ENCODE measurements at places on chromosomes 3 and 15.

DNA sequence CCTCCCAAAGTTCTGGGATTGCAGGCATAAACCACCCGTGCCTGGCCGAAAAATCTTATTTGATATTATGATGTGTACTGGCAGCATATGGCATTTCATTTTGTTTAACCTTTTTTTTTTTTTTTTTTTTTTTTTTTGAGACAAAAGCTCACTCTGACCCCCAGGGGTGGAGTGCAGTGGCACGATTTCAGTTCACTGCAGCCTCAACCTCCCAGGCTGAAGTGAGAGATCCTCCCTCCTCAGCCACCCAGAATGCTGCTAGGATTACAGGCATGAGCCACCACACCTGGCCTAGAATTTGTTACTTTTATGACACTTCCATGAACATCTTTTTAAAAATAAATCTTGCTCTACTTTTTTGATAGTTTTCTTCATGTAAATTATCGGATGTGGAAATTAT is 12.0 kb downstream of the TERB2 start:
- no peak for DNase-seq

- DNase-seq: no peak
Measured at GRCh38 chr3:45904931-45905330, 18.6 kb downstream of the CCR9 start.

DNA sequence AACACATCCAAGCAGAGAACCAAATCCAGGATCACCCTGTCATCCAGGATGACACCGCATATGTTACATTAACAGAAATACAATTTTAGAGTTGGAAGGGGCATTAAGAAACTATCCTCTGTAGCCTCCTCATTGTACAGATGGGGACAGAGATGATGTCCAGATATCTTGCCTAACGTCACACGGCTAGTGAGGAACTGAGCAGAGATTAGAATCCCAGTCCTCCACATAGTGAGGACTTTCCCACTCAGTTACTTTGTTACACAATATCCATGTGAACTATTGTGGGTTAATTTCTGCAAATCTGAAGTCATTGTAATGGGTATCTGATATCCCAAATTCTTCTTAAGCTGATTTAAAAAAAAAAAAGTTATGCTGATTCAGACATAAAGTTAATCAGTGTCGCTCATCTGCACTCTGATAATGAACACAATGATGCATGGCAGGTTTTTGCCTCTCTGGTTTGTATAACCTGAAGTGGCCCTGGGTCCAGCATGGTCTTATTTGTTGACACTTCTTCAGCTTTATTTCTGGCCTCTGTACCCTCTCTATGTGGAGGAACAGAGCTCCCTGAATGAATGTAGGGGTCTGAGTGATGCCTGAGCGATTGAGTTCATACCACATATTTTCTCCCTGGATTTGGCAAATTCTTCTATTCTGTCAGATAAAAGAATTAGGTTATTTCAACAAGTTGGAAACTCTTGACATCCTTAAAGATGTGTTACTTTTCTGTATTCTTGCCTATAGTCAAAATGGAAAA is 76.0 kb upstream of the LIMD1 start:
- DNase-seq: no peak

GRCh38 chr15:43246261-43246774 is 20.4 kb downstream of the TGM5 start:
- no peak for DNase-seq

GRCh38 chr15:50049871-50050270 is 69.2 kb downstream of the ATP8B4 start:
- DNase-seq: no peak

DNA sequence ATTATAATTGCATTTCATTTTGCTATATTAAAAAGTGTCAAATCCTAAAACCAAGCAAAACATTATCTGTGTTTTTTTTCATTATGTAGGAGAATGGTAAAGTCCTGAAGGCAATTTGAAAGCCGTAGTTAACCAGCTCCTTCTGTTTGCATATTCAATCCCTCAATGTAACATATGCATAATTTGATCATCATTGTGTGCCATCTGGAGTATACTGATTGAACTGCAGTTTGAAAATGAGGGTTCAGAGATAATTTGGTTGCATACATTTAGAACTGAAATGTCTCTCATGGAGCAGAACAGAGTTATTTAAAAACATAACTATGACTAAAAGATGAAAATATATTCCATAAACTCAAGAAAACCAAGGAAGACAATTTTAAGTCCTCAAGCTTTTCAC is 518.6 kb downstream of the GBE1 start:
- DNase-seq: no peak

GRCh38 chr3:67083277-67083676 is 85.2 kb downstream of the KBTBD8 start:
- DNase-seq: no peak

DNA sequence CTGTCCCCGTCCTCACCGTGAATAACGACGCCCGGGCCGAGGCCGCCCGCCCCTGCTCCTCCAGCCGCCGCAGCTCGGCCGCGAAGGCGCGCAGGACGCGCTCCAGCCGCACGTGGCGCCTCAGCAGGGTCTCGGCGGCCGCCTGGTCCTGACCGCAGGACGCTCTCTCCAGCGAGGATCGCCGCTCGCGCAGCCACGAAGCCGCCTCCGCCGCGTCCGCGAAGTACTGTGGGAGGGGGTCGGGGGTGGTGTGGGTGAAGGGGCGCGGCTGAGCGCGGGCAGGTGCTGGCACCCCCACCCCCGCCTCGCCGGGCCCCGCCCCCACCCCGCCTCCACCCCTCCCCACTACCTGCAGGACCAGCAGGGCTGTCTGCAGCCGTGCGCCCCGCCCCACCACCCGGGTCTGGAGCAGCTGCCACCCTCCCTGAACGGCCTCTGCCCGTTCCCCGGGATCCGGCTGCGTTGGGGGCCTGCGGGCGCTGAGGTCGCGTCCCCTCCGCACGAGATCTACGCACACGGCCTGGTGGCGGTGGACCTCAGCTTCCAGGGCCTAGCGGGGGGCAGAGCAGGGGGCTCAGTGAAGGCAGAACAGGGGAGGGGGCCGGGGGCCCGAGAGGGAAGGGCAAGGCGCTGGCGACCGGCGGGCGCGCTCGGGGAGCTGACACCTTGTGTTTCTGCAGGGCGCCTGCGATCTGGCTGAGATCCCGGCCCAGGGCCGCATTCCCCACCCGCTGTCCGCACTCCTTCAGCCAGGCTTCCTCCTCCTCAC is 11.7 kb downstream of the SPTBN5 start:
- DNase-seq: no peak

DNA sequence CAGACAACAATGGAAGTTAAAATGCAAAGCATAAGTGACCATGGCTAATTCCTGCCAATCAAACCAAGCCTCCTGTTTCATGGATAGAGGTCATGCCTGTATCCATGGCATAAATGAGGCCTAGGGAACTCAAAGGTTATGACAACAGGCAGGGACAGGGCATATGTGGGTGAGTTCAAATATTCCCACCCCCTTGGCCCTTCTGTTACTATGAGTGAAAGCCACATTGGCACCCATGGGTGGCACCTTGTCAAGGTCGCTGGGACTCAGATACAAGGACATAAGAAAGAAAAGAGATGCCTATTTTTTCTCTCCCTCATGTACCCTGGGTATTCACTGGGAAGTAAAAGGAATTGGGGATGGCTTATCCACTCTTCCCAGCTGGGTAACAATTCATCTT is 25.3 kb upstream of the TMEM45A start:
- no peak for DNase-seq

GRCh38 chr15:68818769-68819494 is 1.8 kb downstream of the ANP32A start:
- DNase-seq: peak; percentile 56

- no peak for DNase-seq
Measured at GRCh38 chr15:39609166-39609916, 28.5 kb downstream of the THBS1 start.

- no peak for DNase-seq
Measured at GRCh38 chr3:62125380-62125779, 248.0 kb downstream of the FEZF2 start.

- no peak for DNase-seq
Measured at GRCh38 chr3:194330579-194330978, 20.5 kb downstream of the CPN2 start.

DNA sequence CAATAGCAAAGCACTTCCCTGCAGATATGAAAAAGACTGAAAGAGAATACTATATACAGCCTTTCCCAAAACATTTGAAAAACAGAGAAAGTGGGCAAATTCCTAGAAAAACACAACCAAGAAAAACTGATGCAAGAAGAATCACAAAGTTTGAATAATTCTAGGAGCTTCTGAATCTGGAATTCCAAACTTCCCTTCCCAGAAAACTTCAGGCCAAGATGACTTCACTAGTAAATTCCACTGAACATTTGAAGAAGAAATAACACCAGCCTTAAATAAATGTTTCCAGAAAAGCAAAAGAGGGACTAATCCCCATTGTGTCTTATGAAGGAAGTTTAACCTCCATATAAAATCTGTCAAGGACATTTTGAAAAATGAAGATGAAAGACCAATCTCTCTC is 15.8 kb upstream of the NSMCE3 start:
- no peak for DNase-seq

DNA sequence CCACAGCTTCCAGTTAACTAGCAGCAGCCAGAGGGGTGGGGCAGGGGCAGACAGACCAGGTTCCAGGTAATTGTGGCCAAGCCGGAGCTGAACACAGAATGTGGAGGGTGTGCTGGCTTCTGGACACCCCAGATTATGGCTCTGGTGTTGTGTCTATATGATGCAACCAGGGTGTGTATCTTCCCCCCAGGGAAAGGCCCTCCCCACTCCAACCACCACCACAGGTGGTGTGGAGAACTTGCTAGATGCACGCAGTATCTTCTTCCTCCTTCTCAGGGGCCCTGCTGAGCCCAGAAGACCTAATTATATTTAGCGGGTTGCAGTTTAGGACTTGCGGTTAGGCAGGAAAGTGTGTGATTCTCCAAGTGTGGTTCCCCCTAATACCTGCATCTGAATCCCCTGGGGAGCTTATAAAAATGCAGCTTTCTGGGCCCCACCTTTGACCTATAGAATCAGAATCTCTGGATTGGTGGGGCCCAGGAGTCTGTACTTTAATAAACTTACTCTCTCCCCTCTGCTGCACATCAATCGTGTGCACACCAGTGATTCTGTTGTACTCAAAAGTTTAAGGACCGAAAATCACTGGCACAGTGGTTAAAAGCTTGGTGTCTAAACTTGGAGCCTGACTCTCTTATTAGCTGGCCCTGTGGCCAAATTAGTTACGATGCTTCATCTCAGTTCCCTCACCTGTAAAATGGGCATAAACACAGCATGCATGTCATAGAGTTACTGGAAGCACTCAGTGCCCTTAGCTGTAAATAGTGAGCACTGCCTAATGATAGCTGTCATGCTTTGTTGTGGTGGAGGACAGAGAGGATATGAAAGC is 379.1 kb upstream of the PROK2 start:
- no peak for DNase-seq

DNA sequence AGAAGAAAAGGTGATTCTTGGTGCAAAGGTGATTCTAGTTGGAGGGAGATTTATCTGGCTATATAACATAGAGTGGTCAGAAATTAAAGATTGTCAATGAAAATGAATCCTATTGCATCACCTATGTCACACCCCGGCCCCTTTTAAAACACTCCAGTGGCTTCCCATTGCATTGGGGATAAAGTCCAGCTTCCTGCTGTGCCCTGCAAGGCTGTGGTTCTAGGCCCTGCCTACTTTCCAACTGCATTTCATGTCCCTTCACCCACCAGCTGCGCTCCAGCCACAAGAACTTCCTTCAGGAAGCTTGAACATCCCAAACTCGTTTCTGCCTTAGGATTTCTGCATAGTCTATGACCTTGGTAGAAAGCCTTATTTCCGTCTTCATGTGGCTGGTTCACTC is 118.7 kb upstream of the UMPS start:
- DNase-seq: no peak

DNA sequence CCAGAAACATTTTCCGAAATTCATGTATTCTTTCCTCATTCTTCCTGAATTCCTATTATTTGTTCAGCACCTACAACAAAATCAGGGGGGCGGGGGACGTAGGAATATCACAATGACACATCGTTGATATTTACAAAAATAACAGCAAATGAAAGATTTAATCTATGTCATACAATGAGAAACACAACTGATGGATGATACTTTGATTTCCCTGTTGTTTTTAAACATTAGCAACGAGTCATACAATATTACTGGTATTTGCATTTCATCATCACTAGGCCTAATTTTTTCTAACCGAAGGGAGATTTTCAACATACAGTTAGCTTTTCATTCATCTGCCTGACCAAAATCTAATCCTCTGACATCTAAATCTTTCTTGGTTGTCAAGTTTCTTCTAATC is 45.3 kb upstream of the INO80 start:
- no peak for DNase-seq

DNA sequence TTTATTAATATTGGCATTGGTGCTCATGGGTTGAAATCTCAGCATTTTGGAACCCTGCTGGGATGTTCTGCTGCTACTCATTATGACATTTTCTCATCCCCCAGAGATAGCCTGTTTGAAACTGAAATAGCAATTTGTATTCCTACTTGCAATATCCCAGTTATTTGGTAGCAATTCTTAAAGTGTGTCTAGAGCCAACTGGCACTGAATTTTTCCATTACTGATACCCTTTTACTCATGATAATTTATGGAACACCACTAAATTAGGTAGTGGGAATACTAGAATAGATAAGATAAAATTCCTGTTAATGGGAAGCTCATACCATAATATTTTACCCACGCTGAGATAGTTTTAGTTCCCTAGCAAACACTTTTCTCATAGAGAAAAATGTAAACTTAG is 309.3 kb downstream of the SV2B start:
- DNase-seq: no peak

- no peak for DNase-seq
Measured at GRCh38 chr15:74552773-74553441, 11.9 kb downstream of the ARID3B start.

- no peak for DNase-seq
Measured at GRCh38 chr15:25954398-25954797, 91.3 kb upstream of the ATP10A start.

- no peak for DNase-seq
Measured at GRCh38 chr3:143172795-143173145, 53.2 kb downstream of the CHST2 start.

DNA sequence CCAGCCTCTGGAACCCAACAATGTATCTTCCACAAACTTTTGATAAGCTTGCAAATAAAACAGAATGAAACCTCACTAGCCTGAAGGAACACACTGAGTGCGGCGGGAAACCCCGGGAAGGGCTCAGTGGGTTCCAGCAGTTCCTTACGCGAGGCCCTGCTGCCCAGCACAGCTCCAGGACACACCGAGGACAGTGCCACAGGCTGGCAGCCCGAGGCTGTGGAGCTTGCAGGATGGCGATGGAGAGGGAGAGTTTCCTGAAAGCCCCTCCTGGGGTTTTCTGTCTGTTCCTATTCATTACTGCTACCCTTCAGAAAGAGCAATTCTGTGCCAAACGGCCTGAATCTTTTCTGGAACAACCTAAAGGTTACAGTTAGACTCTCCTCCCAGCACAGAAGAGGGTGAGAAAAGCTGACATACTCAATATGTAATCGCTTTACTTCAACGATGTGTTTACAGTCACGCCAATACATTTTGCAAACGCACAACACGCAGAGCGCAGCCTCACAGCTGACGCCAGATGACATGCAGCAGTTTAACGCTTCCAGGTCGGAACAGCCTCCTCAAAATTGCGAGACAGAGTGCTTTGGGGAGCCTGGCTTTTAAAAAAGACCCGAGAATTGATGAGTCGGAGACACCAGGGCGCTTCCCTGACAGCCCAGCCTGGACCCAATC is 57.1 kb upstream of the RPL32 start:
- no peak for DNase-seq

- DNase-seq: peak; percentile 76
Measured at GRCh38 chr3:47824541-47825473, 21.9 kb downstream of the DHX30 start.

- DNase-seq: no peak
Measured at GRCh38 chr3:8746780-8747345, 13.3 kb downstream of the CAV3 start.

- DNase-seq: no peak
Measured at GRCh38 chr3:123140550-123140949, 61.2 kb upstream of the SEC22A start.

GRCh38 chr15:25437777-25438600 is 835 bp downstream of the UBE3A start:
- peak; percentile 48 for DNase-seq
